ENCODE measurements at places on chromosomes 7 and 10.

GRCh38 chr10:101292194-101293006 is 61.6 kb upstream of the BTRC start:
- DNase-seq: peak; percentile 61

DNA sequence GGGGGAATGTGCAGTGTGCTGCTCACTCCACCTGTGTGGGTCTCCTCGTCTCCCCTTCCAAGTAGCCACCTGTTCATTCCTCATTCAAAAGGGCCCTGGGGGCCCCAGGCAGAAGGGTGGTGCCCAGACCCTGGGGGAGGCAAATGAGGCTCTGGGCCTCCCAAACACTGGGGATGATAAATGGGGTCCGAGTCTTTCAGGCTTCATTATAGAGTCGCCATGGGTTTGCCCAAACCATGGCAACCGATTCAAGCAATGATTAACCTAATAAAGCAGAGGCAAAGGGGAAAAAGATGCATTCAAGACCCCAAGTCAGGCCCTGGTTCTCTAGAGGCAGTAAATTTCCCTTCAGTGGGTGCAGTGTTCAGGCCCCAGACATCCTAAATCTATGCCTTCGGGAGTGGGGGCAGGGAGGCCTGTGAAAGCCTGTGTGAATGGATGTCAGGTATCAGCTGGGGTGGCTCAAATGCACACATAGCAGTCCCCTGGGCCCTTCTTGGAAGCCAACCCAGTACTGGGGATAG is 10.4 kb downstream of the NEUROG3 start:
- no peak for DNase-seq

DNA sequence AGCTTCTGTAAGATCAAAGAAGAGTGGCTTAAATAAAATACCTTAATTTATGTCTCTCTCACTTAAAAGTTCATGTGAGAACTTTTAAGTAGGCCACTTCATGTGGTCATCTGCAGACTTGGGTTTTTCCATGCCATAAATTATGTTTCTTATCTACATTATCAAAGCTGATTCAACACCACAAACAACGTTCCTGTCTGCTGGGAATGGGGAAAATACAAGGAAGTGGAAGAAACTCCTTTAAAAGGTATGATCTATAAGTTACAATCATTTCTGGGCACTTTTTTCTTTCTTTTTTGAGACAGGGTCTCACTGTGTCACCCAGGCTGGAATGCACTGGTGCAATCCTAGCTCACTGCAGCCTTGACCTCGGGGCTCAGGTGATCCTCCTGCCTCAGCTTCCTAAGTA is 16.9 kb upstream of the OTUD1 start:
- no peak for DNase-seq

GRCh38 chr10:88728107-88728763 is 22.2 kb downstream of the LIPK start:
- DNase-seq: peak; percentile 81

- no peak for DNase-seq
Measured at GRCh38 chr10:34185998-34186397, 629.1 kb downstream of the PARD3 start.
